Fibroblast of mammary gland (primary cell): ENCODE measurements at places on chromosomes 16 and 17.

DNA sequence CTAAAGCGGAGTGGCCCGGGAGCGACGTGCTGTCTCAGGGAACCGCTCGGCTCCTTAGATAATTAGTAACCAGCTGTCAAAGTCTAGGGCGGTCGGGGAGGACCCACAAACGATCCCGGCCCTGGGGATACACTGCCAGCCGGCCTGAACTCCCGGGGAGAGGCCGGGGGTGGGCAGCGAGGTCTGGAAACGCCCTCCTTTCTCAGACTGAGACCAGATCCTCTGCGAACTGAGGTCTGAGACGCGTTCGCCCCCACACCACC is 1.3 kb downstream of the HNF1B start:
- no peak for DNase-seq

- DNase-seq: peak; percentile 50
Observed at GRCh38 chr16:29877266-29877961, 14.4 kb upstream of the CDIPT start.

DNA sequence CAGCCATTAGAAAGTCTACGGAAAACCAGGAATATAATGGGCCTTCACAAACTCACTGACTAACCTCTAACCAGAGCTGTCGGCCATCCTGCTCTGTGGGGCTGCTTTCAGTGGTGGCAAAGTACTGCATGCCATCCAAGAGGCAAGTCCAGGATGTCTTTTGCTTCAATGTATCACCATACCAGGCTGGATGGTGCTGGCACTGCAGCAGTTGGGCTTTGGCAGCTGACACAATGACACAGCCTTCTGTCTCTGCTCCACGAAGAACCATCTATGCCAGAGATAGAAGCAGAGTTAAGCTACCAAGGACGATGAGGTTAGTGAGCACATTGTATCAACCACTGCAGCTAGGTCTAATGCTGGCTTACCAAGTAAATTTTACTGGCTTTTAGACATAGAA is 9.7 kb upstream of the RSKR start:
- DNase-seq: no peak

GRCh38 chr17:13550291-13550690 is 51.4 kb downstream of the HS3ST3A1 start:
- DNase-seq: peak; percentile 74

- DNase-seq: no peak
Observed at GRCh38 chr16:71453036-71453435, 9.0 kb downstream of the ZNF23 start.

DNA sequence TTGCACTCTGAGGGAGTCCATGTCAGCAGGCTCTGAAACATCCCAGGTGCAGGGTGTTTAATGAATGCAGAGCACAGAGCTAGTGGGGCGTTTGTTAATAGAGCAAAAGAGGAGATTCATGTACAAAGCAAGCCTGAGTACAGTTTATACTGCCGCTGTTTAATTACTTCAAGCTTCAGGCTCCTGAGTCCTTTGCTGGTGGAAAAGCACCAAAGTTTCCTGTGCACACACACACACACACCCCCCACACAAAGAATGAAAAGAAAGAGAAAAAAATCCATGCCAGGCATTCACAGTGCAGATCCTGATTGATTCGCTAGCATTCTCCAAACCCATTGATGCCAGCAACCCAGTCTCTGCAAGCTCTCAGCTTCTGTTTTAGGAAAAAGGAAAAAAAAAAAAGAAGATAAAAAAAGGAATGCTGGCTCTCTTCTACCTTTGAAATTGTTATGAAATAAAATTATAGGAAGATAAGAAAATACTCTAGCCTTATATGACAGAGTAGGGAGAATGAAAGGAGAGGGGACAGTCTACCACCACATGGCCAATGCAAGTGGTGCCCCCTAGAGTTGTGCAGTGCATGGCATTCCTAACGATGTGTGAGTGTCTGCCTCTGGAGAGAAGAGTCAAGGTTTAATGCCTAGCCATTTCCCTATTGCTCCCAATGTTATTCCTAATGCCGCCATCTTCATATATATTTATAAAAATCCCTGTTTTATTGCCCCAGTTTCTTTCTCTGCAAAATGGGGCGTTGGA is 216.5 kb downstream of the TMEM114 start:
- DNase-seq: no peak
